Activated T-cell treated with anti-CD3 and anti-CD28 coated beads, Interleukin-2, amount 50 U/mL, for 48 hours (primary cell): ENCODE measurements at places on chromosomes 7 and 10.

- DNase-seq = no peak
Observed at GRCh38 chr7:117074378-117074777, 121.1 kb downstream of the ST7 start.

DNA sequence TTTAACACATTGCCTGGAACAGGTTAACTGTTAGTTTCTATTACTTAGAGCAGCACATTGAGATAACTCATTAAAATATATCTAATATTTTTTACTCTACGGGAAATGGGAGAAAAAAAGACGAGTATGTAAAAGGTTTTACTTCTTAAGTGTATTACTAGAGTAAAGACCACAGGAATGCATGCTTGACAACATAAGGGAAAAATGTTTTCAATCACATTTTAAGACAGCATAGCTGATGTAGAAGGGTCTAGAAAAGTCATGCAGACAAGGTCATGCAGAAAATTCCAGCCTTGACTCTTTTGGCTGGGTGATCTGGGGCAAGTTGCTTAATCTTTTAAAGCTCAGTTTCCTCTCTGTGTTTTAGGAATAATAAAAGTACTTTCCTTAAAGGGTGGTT, 806.2 kb downstream of the CNTNAP2 start:
- DNase-seq = no peak

DNA sequence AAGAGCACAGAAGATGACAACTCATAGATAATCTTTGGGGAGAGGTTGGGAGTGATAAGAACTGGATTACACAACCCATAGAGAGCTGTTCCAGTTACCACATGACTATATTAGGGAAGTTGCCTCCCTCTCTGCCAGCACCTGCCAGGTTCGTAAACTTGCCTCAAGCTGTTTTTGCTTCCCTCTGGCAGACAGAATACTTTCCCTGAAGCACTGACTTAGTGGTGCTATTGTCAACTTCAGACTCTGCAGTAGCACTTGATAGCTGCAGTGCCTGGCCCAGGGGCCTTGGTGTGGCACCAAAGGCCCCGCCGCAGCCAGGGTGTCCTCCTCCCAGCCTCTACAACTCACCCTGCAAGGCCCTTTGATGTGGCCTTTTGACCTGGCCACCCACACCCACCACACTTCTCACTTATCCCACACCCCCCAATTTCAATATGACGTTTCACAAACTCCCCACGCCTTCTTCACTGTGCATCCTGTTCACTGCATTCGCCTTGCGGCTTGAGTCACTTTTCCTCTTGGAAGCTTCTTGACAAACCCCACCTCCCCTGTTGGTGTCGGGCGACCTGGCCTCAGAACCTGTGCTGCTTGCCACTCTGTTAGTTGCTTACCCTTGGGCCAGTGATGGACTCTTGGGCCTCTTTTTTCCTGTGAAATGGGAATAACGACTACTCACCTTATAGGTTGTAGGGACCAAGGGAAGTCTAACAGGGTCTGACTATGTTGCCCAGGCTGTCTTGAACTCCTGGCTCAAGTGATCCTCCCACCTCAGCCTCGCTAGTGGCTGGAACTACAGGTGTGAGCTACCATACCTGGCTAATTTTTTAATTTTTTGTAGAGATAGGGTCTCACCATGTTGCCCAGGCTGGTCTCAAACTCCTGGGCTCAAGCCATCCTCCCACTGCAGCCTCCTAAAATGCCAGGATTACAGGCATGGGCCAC, 50.2 kb upstream of the PODXL start:
- DNase-seq = peak; percentile 24

DNA sequence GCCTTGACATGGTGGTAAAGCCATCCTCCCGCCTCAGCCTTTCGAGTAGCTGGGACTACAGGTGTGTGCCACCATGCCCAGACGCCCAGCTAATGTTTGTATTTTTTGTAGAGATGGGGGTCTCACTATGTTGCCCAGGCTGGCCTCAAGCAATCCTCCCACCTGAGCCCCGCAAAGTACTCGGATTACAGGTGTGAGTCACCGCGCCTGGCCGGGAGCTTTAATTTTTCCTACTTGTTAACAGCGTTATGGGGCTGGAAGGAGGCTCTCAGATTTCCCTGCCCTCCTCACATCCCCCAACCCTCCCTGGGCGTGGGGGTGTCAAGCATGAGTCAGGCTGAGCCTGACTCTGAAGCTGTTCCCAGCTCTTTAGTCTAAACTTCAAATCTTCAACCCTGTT, 8.3 kb downstream of the ALKBH4 start:
- DNase-seq = no peak

DNA sequence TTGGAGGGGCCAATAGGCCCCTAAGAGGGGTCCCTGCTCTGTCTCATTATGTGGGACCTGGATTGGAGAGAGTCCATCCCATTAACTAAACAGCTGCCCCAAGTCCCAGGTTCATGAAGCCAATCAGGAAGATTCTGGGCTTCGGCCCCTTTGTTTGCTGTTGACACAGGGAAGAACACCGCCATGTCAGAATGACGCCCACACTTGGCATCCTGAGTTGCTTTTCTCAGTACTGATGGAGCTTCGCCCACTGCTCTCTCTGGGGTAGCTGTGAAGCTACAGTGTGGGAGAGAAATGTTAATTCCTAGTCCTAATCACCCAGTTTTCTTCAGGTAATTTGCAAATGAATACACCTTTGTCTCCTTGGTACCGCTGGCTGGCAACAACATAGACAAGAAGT, 264.7 kb downstream of the GLRX3 start:
- DNase-seq = no peak

DNA sequence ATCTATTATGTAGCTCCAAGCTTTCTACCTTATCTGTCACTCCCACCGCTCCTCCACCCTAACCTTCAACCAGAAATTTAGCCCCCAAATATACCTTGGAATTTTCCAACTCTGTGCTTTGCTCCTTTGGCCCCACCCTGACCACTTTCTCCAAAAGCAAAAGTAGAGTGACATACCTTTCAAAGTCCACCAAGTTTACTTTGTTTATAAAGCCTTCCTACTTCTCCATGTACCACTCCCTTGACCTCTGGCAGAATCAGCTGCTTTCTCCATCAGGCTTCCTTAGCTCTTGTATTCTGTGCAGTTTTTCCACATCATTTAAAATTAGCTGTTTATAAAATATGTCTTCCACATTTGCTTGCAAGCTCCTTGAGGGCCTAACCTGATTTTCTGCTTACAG, 40.9 kb upstream of the RSBN1L start:
- DNase-seq = no peak

- DNase-seq = no peak
Observed at GRCh38 chr10:6586501-6586900, 6.4 kb upstream of the PRKCQ start.

GRCh38 chr7:115097175-115097671, 175.3 kb downstream of the MDFIC start:
- no peak for DNase-seq

- peak; percentile 16 for DNase-seq
Observed at GRCh38 chr7:117873310-117874190, at the start of gene CTTNBP2. CTTNBP2 (minus strand) TSS chr7:117873441; CDS start chr7:117873415, 26 bp downstream.

GRCh38 chr7:108028111-108028510, 25.1 kb upstream of the LAMB1 start:
- DNase-seq = no peak

GRCh38 chr7:108589874-108590273, 20.2 kb downstream of the DNAJB9 start:
- no peak for DNase-seq
